Nucleus accumbens (tissue), 56 donors: ENCODE measurements at places on chromosomes 11 and 22.

DNA sequence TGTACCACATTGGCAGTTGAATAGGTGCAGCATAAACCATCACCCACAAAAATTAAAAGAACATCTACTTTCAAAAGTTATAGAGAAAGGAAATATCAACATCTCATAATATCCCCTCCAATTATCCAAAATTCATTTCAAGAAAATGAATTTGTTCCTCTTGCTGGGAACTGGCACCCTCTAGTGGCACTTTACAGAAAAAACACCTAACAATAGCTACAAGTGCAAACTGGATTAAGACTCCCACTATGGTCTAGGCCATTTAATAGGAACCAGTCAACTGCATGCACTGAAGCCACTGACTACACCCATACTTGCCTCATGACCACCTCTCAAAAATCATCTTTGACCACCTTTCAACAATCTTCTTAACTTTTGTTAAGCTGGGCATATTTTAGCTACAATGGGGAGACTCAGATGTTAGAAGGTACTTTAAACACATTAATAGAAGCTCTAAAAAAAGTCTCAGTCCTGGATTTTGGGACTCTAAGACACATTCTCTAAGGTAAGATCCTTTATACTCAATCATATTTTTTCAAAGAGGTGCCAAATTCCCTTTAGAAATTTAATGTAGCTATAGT, 17.3 kb downstream of the TRAF6 start:
- peak; percentile 17 for DNase-seq

DNA sequence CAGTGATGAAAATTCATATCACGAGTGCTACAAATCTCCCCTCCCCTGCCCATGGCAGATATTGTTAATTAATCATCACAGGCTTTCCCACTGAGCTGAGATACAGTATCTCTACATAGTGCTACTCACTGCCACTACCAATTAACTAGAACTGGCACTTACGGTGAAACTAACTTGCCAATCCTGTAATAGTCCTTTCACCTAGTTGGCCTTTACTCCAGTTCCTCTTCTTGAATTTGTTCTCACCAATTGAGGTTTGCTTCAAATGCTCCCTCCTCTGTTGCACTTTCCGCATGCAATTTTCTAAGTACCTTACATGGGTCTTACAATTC, 11.9 kb upstream of the PRRG4 start:
- no peak for DNase-seq

DNA sequence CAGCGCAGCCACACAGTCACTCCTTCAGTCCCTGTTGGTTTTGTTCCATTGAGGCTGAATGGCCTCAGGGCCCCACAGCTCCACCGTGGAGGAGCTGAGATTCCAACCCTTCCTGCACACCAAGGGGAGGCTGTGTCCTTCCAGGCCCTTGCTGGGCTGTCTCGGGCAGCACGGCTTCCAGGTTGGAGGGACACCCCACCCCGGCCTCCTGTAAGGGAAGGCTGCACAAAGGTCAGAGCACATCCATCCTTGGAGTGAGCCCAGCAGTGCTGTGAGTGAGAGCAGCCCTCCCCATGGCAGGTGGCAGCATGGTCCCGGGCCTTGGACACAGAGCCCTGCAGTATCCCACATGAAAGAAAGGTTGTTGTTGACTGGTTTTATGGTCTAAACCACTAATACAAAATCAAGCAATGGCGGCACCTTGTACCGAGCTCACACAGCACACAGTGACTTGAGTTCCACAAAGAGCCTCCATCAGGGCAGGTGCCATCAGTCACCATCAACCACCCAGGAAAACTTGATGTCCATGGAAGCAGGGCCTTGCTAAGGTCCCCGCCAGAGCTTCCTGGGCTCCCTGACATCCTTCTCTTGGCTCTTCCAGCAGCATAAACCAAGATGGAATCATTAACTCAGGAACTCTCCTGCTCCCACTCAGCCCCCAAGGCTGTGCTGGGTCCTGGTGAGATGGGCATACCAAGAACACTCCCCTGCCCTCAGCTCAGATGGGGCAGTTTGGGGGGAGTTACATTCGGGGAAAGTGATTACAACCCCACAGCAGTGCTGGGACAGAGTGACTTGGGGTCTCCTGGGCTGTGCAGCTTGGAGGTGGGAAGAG, 1500.4 kb downstream of the TBC1D22A start:
- DNase-seq: no peak

DNA sequence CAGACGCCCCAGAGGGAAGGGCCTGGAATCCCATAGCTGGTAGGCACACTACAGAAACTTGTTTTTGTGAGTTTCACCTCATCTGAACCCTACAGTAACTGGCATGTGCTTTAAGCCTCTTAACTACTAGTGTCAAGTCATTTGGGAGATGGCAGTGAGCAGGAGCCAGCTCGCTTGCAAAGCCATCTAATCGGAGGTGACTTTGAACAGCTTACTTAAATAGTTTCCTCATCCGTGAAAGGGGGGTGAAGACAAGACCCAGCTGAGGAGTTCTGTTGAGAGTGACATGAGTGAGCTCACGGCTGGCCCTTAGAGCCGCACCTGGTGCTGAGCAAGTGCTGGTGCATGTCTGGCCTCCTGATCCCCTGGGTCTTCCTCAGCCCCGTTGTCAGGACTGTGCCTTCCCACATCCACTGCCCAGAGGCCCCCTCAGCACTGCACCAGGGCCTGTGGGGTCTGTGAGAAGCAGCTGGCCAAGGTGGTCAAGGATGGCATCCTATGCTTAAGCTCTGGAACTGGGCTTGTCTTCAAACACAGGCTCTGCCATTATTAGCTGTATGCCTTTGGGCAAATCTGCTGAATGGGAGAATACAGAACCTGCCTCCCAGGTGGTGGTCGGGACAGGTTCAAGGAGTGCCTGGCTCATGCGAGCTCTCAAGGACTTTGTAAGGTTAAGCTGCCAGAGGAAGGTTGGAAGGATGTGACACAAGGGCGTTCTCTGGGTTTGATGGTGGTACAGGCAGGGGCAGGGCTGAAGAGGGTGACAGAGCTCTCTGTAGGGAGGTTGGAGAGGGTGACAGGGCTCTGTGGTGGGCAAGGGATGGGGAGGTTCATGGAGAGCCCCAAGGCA, 27.3 kb downstream of the INCENP start:
- DNase-seq: no peak

DNA sequence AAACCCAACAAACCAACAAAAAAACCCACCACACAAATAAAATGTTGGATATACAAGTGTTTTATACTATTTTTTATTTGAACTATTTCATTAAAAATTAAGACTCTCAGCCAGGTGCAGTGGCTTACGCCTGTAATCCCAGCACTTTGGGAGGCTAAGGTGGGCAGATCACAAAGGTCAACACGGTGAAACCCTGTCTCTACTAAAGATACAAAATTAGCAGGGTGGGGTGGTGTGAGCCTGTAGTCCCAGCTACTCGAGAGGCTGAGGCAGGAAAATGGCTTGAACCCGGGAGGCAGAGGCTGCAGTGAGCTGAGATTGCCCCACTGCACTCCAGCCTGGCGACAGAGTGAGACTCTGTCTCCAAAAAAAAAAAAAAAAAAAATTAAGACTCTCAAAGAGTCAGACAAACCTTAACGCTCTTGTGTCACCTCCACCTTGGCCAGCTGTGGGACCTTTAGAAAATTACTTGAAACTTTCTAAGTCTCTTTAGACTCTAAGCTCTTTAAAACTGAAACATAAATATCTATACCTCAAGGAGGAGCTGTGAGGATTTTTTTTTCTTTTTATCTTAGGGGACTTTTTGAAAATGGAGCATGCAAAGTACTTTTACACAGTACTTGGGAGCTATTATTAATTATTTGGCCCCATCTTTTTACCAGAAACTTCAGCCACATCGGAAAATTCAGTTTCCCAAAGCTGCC, 68.4 kb upstream of the CLNS1A start:
- no peak for DNase-seq

DNA sequence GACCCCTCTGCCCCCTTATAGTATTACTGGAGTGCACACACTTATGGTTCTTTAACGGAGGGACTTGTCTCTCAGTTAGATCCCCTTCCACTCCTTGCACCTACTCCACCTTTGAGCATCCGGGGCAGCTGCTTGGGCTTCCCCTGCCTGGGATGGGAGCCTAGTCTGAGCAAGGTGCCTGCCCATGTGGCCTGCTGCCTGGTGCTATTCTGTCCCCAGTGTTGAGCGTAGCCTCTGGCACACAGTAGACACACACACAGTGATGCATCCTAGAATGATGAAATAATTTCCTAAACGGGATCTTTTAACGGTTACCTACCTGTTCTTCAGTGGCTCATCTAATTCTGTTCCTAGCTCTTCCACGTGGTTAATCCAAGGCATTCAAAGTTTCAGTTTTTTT, 22.4 kb downstream of the PPFIA1 start:
- no peak for DNase-seq

DNA sequence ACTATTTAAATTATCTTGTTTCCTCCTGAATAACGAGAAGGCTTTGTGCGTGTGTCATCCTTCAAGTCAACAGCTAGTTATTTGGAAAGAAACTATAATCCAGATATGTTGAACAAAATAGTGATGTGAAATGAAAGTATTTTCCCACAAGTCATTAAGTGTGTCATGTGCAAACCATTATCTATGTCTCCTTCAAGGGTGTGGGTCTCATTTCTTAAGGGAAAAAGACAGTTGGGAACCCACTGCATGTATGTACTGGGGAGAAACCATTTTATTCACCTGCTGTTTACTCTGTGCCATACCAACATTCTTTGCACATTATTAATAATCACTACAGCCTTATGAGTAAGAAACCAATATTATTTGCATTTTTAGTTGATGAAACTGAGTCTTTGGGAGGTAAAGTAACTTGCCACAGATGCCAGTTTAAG, 145.3 kb upstream of the CTSC start:
- no peak for DNase-seq

GRCh38 chr22:47797342-47797945, 1035.0 kb downstream of the TBC1D22A start:
- DNase-seq: no peak
